ENCODE measurements at places on chromosomes 5 and 9.
A peak's percentile ranks its signal among the peaks of the same experiment; 100 is the strongest.

DNA sequence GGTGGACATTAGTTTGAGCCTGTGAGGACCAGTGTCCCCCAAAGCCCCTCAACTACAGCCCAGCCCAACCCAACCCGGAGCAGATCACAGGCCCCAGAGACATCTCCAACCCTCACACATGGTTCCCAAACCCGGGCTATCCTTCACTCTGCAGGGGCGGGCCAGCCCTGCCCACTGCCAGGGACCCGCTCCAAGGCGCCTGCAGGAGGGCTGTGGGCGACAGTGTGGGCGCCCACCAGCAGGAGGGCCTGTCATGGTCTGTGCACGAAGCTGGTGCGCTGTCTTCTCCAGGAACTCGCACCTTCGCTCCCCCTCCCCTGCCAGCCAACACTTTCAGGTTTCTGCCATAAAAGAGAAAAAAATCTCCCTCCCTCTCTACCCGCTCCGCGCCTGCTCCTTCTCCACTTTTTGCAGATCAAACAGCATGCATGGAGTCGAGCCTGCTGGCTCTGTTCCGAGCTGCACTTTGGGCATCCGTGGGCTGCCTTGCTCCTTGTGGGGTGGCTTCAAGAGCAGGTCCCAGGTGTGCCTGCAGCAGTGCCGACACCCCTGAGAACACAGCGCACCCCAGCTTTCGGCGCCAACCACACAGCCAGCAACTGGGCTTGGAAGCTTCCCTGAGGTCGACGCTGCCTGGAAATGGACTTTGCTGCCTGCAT is 133.7 kb upstream of the PPP1R26 start:
- no peak for DNase-seq

DNA sequence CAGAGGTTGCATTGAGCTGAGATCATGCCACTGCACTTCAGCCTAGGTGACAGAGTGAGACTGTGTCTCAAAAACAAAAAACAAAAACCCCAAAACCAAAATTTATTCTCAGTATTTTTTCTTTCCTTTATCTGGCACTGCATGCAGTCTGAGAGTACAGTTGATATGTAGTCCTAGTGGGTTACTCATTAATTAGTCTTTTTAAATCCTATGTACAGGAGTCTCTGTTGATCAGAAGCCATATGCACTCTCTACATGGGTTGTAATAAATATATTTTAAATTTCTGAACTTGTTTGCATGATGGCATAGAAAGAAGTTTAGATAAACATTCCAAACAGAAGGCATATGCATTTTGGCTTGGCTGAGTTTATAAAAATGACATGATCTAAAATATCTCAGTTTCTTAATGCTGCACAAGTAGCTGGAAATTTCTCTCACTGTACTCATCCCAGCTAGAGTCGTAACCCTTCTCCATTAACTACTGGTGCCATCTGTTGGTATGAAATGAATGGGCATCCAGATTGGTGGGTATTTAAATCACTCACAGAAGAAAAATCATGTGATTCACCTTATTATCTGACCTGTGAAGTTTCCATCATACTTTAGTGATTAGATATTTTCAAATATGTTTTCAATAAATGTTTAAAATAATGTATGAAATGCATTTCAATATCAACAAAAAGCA is 284.8 kb downstream of the CTNND2 start:
- no peak for DNase-seq

DNA sequence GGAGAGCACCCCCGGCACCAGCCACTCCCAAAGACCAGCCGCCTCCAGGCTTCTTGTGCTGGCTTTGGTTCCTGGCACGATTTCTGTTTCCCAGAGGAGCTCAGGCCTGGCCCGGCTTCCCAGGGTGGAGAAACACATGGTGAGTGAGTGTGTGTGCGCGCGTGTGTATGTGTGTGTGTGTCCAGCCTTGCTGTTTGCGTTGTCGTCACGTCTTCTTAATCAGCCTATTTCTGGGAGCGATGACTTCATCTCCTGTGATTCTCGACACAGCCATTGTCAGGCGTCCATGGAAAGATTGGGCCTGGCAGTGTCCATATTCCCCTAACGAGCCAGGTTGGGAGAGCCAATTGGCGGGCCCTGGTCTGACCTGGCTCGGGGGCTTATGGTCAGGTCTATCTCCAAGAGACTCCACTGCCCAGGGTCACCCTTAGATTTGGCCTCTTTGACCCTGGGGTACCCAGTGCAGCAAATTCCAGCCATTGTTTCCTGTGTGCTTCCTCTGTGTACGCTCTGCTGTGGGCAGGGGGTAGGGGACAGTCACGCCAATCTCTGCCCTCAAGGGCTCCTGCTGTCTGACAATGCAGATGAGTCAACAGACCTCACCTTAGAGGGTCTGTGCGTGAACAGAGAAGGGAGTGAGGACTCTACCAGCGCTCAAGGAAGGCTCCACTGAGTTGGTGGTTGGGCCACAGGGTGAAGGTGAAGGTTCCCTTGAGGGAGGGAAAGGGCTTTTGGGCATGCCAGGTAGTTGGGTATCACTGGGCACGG is 73.8 kb downstream of the DAB2IP start:
- no peak for DNase-seq

- no peak for DNase-seq
Observed at GRCh38 chr5:147635882-147636728, 126.2 kb upstream of the DPYSL3 start.

DNA sequence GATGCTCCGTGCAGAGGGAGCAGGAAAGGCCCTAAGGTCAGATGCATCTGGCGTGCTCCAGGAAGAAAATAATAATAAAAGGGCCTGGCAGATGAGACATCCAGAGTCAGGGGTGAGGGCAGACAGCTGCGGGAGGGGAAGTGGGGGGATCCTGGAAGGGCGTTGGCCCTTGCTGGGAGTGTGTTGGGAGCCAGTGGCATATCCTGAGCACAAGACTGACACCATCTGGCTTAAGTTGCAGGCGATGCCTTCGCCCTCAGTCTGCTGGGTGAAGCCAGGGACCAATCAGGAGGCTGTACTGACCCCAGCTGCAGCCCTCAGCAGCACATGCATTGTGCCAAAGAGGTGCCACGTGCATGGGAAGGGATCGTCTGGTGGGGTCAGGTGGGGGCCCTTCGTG is 3.8 kb downstream of the OR2V2 start:
- no peak for DNase-seq

DNA sequence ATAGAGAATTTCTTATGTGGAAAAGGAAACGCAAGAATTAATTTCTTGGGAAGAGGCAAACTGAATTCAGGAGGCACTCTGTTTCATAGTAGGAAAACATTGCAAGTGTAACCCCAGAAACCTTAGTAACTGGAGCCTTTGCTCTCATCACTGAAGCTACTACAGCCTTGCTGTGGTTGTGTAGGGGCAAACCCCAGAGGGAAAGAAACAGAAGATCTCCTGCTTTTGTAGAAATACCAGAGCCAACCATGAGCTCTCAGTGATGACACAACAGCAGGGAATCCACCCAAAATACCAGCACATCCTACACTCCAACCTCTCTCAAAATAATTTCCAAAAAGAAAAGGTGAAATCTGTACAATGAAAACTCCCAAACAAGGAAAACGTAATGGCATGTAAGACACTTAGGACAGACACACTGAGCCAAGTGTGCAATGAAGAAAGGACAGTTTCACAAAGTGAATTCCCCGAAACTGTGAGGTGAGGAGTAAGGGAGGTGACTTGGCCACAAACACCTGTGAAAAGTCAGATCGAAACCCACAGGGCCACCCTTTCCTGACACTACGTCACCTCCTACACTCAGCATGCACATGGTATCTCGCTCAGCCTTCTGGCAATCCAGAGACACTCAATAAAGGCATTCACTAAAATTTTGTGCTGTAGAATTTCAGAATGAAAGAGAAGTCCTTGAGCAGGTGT is 8.5 kb upstream of the ACSL6 start:
- peak; percentile 32 for DNase-seq

DNA sequence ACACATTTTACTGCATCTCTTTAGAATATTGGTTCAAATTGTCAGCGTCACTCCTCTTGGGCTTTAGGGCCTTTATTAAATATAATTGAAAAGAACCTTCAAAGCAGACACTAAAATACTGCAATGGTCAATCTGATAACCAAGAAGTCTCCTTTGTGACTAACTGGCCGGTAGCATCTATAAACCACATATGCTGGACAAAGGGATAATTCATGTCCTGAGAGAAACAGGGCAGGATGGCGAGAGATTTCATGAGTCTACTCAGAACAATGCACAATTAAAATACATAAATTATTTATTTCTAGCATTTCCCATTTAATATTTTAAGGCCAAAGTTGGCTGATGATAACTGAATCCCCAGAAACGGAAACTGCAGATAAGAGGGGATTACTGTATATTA is 1083.4 kb upstream of the CDH18 start:
- DNase-seq, result no peak

GRCh38 chr9:12884736-12885395 is 110.0 kb downstream of the LURAP1L start:
- no peak for DNase-seq

Measured in inflammatory macrophage treated with lipopolysaccharide for 1 hour (primary cell).